ENCODE measurements at places on chromosomes 11 and 22.

- DNase-seq: no peak
These were observed 74.7 kb upstream of the WNT11 start for GRCh38 chr11:76280882-76281557.

- no peak for DNase-seq
These were observed 7.8 kb downstream of the PPP6R3 start for GRCh38 chr11:68468217-68468828.

DNA sequence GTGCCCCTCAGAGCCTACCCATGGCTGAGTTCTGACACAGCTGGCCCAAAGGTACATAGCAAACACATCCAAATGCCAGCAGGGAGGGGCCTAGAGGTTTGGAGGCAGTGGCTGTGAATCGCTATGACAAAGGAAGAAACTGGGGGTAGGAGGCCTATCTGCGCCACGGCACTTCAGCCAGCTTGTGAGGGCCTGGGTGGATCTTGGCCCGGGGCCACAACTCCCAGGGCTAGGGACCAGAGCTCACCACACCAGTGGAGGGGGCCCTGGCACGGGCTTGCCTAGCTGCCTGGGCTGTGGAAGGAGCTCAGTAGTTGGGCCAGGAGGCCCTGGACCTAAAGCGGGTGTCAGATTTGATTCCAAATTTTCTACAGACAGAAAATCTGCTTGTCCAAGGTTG is 9.4 kb upstream of the NAP1L4 start:
- DNase-seq: peak; percentile 26

DNA sequence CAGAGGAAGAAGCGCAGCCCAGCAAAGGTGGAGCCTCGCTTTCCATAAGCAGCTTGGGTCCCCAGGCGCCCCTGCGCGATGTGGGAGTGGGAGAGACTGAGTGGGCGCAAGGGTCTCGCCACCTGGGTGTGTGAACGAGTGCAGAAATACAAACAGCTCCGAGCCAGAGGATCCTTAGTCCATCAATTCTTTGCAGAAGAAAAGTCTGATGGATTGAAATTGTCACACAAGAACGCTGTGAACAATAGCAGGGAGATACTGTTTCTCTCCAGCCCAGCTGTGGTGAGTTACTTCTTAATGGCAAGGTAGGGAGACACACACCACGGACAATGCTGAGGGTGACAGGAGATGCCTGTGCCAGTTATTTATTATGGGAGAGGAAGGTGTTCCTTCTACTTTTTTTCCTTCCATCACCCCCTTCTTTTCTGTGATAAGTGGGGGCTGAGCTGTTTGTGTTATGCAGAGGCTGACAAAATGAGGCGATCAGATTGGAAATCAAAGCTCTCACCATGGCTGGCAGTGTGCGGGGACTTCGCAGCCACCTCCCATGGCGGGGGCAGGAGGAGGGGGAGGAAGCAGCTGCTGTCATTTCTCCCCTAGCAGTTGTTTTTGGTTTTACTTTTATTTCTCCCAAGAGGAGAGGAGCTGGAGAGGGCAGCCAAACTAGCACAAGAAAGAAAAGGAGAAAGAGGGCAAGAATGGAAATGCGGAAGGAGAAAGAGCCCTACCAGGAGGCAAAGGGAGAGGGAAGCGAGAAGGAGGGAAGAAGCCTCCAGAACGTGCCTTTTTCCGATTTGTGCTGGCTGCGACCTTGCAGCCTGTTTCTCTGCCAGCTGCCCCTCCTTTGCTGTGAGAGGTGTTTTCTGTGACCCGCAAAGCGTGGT is 755.8 kb downstream of the NTM start:
- no peak for DNase-seq

- peak; percentile 56 for DNase-seq
These were observed 3.9 kb upstream of the ABCG4 start for GRCh38 chr11:119144825-119145486.

DNA sequence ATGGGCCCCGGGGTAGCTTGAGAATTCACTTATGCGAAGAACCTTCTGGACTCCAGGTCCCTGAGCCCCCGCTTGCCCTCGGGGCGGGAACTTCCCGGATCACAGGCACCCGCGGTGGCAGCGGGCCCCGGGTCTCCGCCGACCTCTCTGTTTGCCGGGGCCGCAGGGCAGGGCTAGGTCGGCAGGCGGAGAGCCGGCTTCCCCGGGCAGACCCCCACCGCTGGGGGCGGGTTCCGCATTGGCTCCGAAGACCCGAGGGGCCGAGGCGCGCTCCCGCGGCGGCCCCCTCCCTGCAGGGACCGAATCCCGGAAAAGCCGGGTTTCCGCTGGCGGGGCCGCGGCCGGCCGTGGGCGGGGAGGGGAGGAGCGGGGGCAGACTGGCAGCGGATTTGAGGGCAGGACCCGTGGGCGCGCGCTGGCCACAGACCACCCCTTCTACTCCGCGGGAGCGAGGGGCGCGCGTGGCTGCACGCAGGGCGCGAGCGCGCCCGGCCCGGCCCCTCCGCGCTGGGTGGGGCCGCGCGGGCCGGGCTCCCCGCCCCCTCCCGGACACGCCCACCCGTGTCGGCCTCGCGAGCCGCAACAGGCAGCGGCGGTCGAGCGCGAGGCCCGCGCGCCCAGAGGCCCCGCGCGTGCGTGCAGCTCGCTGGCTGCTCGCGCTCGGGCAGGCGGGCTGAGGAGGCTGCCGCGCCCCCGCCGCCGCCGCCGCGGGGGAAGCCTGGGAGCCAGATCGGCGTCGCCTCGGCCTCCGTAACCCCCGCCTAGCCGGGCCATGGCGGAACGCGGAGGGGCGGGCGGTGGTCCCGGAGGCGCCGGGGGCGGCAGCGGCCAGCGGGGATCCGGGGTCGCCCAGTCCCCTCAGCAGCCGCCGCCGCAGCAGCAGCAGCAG is at the start of gene PACS1:
TSS of gene PACS1 (plus strand) at position 558 of the 889 bp plus-strand sequence. CDS start at position 773, 215 bp downstream.
- DNase-seq: peak; percentile 57

DNA sequence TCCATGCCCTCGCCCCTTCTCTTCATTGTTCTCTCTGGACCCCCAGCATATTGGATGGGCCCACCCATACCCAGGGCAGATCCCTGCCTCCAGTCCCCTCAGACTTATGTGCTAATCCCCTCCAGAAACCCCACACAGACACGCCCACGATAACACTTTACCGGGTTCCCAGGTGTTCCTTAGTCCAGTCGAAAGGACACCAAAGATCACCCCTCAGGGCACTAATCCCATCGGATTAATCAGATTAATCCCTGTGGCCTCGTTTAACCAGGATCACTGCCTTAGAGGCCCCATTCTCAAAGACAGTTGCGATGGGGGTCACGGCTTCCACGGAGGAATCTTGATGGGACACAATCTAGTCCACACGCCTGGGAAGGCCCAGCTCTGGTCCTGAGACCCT is 80.8 kb downstream of the SHANK2 start:
- DNase-seq: no peak

GRCh38 chr22:40612291-40612751 is 24.2 kb downstream of the MRTFA start:
- DNase-seq: no peak

- no peak for DNase-seq
These were observed 464 bp upstream of the CECR2 start for GRCh38 chr22:17368554-17369438.

DNA sequence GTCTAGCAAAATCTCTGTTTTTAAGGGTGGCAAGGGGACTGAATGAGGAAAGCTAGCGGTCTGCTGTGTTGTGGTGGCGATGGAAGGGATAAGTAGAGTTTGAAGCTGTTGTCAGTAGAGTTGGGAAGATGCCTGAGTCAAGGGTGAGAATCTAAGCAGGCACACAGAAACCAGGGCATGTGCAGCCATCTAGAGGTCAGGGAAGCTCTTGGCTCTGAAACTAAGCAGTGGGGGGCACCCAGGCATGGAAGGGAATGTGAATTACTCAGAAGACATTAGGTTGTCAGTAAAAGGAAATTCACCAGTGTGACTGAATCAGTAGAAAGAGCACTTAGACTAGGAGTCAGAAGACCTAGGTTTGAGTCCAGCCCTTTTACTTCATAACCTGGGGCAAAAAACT is 15.4 kb downstream of the BMAL1 start:
- no peak for DNase-seq

DNA sequence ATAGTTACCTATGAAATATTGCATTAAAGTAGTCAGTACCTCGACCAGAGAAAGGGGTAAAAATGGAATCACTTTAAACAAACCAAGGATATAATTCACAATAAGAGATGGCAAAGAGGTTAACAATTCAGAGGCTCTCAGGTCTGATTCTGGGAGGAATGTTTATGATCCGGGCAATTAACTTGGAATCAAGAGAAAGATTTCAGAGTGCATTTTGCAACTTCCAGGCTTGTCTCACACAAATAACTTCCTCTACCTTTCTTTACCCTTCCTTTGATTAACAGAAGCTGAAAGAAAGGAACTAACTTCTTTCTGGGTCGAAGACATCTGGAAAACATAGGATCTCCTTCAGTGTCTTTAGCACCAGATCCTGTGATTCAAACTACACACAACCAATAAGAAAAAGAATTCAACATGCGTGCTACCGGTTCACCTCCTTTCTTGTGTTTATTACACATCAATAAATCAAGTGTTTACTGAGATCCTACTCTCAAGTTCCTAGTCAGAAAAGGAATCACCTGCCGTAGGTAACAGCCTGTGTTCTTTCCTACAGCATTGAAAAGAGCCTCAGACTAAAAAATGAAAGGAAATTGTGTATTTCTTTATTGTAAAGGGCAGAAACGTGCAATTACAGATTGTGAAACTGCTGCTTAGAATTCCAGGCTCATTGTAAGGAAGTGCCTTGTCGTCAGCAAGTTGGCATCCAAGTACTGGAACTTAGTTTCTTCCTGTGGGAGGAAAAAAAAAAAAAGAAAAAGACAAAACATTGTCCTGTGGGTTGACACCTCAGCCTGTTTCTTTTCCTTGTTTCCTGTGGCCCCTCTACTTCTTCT is 29.5 kb downstream of the CARD18 start:
- DNase-seq: no peak

DNA sequence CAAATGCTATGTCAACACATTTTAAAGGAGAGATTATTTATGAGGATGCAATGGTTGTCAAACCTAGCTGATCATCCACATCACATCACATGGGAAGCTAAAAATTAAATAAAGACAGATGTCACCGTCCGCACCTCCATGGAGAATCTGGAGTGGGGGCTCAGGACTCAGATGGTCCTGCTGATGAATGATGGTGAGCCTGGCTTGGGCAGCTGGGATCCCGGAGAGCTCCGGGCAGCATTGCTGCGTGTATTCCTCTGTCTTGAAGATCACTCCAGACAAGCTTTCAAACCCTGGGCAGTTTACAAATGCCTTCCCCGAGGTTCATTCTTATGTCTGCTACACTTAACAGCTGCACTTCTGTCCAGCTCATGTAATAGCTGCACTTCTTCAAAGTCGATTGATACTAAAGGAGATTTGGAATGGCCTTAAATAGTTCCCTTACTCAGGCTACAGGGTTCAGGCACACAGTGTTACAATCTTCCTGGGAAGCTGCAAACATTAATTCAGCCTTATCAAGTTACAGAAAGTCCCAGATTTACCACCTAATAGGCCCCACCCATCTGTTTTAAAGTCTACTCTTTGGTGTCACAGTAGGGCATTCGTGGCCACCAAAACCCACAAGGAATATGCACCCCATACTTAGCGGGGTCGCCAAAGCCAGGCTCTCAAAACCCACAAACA is 34.7 kb upstream of the CSNK2A3 start:
- no peak for DNase-seq

GRCh38 chr11:36449561-36450096 is 60.4 kb downstream of the TRAF6 start:
- no peak for DNase-seq

Measured in hematopoietic multipotent progenitor cell treated with erythropoietin and hydrocortisone succinate and interleukin-3 and kit ligand, for 17 days (in vitro differentiated cells).